ENCODE measurements at places on chromosomes 3 and 15.
A peak's percentile ranks its signal among the peaks of the same experiment; 100 is the strongest.

DNA sequence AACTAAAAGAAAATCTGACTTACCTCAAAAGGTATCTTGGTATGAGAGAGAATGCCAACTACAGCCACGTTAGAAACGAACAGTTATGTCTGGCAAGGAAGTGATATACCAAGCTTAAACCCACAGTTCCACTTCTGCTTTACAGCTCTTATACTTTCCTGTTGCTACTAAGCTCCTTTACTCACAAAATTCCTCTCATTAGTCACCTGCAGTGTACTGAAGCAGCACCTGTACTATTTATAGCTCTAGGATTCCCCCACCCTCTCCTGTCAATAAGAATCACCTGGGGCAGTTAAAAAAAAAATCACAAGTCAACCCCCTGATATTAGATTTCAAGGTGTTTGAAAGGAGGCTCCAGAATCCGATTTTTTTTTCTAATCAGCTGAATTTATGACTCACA lies 2.9 kb upstream of the TMEM266 start:
- no peak for DNase-seq

GRCh38 chr3:47012342-47013230 lies 33.1 kb downstream of the NBEAL2 start:
- DNase-seq: peak; percentile 13

DNA sequence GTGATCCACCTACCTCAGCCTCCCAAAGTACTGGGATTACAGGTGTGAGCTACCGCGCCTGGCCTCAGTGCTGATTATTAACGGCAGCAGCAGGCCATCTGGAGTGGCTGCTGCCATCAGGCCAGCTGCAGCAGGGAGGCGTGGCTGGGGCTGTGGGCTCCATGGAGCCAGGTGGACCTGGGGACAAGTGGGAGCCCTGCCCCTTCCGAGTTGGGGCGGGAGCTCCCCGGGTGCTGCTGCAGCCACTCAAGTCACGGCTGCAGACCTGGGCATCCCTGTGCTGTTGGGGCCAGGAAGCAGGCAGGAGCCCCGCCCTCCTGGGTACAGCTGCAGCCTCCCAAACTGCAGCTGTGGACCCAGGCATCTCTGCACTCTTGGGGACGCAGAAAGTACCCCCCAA lies 23.9 kb downstream of the LRRC49 start:
- DNase-seq: no peak

DNA sequence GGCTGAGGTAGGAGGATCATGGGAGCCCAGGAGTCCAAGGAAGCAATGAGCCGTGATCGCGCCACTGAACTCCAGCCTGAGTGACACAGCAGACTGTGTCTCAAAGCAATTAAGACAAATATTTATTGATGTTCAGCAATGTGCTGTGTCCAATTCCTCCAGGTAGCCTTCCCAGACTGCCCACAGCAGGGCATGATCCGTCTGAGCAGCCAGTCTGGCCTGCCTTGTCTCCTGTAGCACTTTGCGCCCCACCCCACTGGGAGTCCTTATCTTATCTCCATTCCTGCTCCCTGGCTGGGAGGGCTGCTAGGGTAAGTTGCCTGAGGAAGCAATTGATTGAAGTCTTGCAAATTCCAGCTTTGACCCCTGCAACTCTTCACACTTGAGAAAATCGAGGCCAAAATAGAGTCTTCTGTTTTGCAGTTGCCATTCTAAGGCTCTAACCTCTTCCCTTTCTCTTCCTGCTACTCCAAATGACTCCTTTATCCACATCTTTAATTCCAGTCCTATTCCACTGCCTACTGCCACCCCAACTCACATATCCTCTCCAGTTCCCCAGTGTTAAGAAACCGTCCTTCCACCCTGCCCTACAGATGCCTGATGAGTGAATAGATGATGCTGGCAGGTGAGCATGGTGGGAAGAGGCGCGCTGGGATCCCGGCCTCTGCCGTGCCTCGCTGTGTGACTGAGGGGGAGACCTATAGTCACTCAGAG lies 26.9 kb upstream of the LCTL start:
- no peak for DNase-seq

- no peak for DNase-seq
Measured at GRCh38 chr15:91357011-91357410, 257.0 kb downstream of the SV2B start.

DNA sequence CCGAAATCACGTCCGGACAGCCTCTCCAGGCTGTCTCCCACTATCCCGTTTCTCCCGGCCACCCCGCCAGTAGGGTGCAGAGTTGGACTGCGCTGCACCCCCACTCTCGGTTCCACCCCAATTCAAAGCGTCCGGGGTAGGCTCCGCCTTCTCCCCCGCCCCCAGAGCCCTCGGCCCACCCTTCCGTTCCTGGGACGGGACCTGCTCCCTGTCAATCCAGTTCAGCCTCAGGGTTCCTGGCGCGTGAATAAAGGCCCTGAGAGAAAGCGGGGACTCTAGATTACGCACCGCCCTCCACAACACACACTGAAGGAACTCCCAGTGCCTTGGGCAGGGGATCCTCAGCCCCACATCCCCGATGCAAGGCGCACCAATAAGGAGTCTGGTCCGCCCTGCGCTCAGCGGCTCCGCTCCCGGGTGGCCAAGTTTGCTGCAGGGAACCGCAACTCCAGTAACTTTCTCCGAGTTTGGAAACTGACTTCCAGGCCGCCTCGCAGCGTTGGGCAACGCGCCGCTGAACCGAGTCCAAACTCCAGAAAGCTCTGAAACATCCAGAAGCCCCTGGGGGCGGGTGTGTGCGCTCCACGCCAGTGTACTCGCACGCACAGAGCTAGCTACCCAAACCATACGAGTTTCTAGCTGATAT lies 1.9 kb downstream of the ADAMTS9 start:
- DNase-seq: no peak

GRCh38 chr3:99211309-99211708 lies 309.8 kb upstream of the DCBLD2 start:
- no peak for DNase-seq

DNA sequence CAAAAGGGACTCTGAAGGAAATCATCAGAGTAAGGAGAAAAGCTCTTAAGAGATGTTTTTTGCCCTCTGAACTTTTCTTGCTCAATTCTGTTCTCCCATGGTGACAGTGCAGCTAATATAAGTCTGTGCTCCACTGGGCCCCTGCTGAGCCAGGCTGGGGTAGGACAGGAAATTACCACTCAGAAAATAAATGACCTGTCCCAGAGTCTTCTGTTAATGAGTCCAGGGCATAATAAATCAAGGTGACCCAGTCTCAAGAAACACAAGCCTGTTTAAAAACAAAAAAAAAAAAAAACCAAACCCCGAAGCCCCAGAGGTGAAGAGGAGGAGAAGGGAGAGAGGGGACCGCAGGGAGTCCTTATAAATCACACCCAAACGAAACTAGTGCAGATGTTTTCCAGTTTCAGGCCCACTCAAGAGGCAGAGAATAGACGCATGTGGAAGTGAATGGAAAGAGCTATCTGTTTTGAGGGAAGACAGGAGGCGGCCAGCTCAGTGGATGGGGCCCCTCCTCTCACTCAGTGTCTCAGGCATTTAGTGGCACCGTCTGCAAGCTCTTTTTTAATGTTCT lies 59.8 kb upstream of the BOC start:
- DNase-seq: peak; percentile 93

DNA sequence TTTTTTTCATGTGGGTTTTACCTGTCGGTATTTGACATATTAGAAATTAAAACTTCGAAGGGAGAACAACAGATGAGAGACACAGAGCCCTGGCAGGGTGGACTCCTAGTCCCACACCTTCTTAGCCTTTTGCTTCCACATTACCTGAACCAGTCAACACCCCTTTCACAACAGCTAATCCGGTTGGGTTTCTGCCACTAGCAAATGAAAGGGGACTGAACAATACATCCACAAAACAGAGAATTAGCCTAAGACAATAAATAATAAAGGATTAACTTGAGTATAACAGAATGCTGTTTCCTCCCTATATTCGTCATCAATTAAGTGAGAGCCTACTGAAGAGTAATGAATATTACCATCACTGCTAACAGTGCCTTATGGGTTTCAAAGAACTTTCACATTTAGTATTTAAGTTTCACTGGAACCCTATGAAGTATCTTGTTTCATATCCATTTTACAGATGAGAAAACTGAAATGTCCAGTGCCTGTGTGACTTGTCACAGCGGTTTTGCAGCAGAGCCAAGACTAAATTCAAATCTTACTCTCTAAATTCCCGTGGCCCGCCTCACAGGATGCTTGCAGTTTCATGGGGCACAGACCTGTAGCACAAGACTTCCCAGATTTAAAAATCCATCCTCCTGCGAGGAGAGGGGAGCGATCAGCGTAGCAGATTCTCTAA lies 1.0 kb upstream of the RAB8B start:
- DNase-seq: no peak

- DNase-seq: no peak
Measured at GRCh38 chr15:75653347-75653913, 5.7 kb downstream of the SNX33 start.

GRCh38 chr15:62782071-62782841 lies 260.3 kb upstream of the TPM1 start:
- DNase-seq: peak; percentile 46

- no peak for DNase-seq
Measured at GRCh38 chr15:46676233-46677206, 1040.8 kb upstream of the SEMA6D start.
